ENCODE measurements at places on chromosomes 7 and 10.

DNA sequence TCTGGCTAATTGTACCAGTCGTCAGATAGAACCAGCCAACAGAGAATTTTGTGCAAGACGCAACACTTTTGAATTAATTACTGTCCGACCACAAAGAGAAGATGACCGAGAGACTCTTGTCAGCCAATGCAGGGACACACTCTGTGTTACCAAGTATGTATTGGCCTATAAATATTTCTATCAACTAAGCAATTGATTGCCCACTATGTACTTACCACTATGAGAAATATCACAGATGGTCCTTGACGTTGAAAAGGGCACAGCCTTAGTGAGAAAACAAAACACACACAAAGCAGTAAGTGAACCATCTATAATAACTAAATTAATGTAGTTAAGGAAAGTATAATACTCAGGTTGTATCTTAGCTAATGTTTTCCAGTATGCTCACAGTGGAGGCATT, 60.0 kb downstream of the ANLN start:
- no peak for DNase-seq

DNA sequence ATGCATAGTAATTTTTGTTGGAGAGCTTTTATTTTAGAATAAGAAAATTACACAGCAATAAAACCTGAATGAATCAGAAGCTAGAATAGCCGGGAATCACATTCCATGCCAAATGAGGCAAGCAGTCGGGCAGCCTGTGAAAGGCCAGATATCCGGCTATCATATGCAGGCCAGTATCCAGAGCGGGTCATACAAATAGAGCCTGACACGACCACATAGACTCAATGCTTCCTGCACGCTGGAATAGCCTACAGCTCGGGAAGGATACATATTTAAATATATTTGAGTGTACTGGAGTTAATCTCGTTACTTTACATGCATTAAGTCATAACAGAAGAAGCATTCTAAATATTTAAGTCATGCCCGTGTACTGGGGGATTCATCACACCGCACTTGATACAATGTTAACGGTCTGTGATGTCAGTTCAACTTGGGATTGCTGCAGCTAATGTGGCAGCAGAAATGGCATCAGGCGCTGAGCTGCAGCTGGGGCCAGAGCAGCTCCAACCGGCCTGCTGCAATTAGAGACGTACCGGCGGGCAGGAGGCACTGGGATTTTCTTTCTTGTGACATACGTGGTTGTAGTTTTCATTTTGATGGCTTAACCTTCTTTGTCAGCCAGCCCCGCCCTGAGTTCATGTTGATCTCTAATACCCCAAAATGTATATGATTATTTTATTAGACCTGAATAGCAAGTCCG, 112.0 kb downstream of the EBF3 start:
- no peak for DNase-seq

DNA sequence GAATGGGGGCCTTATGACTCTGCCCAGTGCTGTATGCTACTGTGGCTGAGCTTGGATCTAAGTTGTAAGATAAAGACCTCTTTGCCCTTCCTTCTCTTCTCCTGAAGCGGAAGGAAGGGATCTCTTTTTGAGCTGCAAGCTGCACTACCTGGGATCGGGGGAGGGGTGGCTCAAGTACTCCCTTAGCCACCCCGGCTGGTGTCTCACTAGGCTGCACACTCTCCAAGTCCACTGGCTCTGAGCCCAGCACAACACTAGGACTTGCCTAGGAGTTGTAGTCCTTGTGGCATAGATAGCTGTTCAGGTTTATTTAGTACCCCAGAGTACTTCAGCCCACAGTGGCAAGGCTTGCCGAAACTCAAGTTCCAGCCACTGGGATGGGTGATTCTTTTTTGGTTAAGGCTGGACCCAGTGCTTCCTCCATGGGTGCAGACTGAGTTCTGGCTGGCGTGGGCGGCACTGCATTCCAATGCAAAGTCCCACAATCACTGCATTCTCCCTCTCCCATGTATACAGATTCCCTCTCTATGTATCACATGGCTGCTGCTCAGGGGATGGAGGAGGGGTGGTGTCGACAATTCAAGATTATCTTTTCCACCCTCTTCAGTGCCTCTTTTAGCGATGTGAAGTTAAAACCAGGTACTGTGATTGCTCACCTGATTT, 76.2 kb upstream of the SLC25A13 start:
- DNase-seq, result no peak

DNA sequence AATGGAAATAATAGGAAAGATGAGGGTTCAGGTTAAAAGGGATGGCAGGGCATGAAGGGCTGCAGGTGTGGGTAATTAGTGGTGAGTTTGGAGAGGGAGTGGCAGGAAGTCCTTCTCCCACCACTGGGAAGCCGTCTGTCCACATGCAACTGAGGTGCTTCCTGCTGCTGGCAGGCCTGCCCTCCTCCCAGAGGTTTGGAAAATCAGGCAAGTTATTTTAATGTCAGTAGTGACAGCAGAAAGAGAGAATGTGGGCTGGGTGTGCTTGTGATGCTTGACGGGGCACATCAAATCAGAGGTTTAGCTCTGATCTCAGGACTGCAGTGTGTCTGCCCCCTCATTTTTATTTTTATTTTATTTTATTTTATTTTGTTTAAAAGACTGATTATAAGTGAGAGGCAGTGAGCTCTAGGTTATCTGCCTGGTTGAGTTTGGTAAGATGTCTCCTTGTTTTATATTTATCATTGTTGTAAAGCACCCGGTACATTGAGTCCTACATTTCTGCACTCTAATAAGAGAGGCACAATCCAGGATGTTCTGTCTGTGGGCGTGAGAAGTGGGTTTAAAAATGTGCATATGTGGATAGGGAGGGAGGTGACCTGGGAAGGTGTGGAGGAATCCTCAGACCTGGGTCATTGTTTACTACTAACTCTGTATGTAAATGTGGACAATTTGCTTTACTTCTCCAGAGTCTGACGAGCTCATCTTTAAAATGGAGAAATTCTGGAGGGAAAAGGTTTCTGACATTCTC, 504.4 kb downstream of the LRMDA start:
- DNase-seq, result no peak

DNA sequence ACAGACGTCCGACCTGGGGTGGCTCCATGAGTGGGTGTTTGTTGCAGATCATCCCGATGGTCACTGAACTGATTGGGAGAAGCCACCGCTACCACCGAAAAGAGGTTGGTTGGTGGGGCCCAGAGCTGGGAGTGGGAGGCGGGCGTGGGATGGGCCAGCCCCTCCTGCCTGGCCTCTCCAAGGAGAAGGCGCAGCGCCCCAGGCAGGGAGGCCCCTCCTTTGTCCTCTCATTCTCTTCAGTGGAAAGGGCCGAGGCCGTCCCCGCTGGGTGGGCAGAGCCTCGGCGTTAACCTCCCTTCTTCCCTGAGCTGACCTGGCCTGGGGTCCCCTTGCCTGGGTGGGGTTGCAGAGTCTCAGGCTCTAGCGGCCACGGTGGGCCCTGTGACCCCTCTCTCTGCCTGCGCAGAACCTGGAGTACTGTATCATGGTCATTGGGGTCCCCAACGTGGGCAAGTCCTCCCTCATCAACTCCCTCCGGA, 5.2 kb downstream of the MTG1 start:
- no peak for DNase-seq

DNA sequence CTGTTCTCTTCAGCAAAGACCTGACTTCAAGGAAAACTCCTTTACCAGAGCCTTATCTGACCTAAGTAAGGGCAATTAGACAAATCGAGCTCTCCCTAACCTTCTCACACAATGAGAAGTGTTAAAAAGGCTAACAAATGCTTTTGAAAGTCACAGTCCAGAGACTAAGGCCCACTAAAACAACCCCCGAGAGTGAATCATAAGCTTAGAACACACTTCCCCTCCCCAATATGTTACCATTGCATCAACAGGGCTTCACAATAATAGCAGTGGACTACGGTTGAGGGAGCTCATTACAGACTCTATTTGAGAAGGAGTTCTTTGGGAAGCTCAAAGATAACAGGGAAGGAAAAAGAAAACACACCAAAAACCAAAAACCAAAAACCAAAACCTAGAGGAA, 28.6 kb upstream of the ZEB1 start:
- DNase-seq, result no peak
